Upper lobe of right lung (tissue), 1 donor: ENCODE measurements at places on chromosomes 1 and 21.

GRCh38 chr1:163303561-163303960, 18.2 kb upstream of the NUF2 start:
- no peak for DNase-seq

DNA sequence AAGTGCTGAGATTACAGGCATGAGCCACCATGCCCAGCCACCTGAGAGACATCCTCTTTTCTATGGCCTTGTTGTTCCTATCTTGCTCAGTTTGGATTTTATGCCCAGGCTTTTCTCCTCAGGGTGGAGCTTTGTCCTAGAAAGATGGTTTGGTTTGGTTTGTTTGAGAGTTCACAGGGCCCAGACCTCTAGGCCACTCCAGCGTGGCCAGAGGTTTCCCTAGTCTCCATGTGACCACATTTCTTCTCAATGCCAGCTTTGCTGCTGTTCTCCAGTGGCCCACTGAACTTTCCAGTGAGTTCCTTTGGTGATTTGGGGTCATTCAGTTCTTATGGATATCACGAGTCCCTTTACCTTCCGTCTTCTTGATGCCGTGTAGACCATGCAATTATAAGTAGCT, 92.6 kb upstream of the SERBP1 start:
- no peak for DNase-seq

DNA sequence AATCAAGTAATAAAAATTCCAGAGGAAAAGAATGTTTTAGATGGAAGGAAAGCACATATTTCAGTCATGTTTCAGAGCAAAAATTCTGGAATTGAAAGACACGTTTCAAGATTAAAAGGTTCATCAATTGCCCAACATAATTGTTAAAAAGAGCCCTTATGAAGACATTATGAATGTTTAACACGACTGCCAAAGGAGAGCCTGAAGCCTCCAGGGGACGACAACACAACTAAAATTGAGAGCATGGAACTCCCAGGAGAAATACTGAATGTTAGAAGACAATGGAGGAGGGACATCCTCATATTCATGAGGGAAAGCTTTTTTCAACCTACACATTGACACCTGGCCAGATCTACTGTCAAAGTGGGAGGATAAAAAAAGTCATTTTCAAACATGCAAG, 16.0 kb downstream of the OR2T11 start:
- DNase-seq: no peak

GRCh38 chr21:36557316-36557715, 77.4 kb upstream of the CLDN14 start:
- no peak for DNase-seq

GRCh38 chr1:85502171-85502570, 37.2 kb upstream of the DDAH1 start:
- no peak for DNase-seq

DNA sequence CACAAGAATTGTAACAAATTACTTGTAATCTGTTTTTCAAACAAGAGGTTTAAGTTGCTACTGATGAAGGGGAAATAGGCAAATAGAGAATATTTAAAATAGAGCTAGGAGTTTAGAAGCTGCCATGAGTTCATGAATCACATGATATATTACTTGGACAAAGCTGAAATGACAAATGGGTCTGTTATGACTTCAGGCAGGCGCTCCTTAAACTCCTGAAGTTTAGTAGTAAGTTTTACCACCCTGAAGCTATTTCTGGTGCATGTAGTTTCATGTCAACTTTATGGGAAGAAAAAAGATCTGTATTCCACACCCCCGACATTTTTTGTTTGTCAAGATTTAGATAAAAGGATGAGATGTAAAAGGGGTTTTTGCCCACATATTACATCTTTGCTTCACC, 58.5 kb downstream of the PLA2G4A start:
- DNase-seq: no peak

- DNase-seq: no peak
These were observed 58.1 kb downstream of the KIAA0040 start for GRCh38 chr1:175134500-175134899.

- DNase-seq: no peak
These were observed 67.2 kb upstream of the RUNX3 start for GRCh38 chr1:24996983-24997893.

DNA sequence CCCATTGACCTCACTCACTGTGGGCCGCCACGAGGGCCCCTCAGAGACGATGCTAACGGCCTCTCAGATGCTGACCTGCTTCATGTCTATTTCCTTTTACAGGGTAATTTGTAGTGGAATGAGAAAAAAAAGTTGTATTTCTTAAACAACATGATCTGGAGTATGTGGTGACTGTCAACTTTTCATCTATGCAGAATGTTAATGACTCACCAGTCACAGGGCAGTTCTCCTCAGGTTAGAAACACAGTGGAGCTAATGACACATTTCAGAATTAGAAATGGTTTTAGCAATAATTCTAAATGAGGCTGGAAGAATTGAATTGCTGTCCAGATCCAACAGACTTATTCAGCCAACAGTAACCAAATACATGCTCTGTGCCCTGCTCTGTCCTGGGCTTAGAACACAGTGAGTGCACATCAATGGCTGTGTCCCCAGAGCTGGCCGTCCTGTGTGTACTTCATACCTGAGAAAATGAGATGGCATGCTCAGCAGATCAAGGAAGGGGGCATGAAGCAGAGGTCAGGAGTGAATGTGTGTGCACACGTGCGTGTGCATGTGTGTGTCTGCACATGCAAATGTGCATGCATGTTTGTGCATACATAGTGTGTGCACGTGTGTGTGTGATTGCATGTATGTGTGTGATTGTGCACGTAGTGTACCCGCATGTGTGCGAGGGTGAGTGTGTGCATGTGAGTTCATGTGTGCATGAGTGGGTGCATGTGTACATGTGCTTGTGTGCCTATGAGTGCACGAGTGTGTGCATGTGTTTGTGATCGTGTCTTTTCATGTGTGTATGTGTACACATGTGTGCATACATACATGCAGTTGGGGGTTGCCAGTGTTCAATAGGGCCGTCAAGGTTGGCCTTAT, 145.3 kb downstream of the PCBP3 start:
- no peak for DNase-seq

GRCh38 chr1:229059671-229060539, 211.0 kb upstream of the RAB4A start:
- no peak for DNase-seq

- peak; percentile 63 for DNase-seq
These were observed 3.1 kb downstream of the PRXL2B start for GRCh38 chr1:2589431-2590232.

GRCh38 chr21:37868446-37869295, 47.6 kb downstream of the KCNJ6 start:
- no peak for DNase-seq

- DNase-seq: no peak
These were observed 8.2 kb upstream of the DYRK1A start for GRCh38 chr21:37358397-37358796.

- no peak for DNase-seq
These were observed at the start of gene CTXND2 for GRCh38 chr1:150887018-150887417. Gene CTXND2 (plus strand): TSS chr1:150887136. CDS start chr1:150912315, 25,179 bp downstream.

DNA sequence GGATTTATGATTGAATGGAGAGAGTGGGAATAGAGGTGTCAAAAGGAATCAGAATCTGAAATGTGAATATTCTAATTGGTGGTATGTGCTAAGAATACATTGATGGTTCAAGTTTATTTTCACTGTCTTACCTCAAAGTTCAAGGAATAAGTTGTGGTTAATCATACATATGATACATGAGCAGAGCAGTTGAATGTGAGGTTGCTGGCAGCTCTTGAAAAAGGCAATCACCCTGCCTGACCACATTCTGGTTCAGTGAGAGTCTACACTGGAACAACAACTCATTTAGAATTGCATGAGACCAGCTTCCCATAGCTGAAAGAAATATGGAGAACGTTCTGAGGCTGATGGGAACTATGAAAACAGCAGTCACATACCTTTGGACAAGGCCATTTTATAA, 68.3 kb upstream of the ARHGAP29 start:
- DNase-seq: no peak

GRCh38 chr1:154966111-154966510, 4.4 kb downstream of the SHC1 start:
- DNase-seq: no peak

DNA sequence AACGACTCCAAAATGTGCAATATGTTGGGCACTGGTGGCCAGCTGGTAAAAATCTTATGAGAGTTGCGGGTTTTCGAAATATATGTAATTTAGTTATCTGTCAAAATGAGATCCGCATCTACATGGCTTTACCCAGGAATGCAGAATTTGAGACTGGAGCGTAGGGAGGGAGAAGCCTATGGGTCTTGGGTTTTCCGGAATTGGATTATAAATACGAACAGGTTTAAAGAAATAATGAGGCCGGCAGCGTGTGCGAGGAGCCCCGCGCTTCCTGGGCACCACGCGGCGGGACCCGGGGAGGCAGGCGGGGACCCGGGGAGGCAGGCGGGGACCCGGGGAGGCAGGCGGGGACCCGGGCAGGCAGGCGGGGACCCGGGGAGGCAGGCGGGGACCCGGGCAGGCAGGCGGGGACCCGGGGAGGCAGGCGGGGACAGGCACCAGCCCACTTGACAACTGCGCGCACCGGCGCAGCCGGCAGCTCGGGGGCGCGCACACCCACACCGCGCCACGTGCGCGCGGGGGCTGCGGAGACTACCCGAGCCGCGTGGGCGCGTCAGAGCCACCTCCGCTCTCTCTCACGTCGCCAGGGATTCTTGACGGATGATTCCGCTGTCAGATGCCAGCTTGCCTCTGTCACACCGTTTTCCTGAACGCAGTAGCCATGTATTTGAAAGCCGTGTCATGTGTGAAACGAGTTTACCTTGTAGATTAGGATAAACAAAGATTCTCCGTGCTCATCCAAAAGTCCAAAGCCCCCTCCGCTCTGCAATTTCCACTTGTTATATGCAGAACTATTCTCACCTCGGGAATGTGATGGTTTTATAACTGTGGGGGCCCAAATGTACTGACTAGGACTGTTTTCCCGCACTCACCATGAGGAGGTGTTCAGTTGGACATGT, 54.3 kb upstream of the HNRNPU start:
- peak; percentile 82 for DNase-seq
